ENCODE measurements at places on chromosomes 11 and 22.

GRCh38 chr22:23063539-23064380, 6.6 kb upstream of the GNAZ start:
- DNase-seq: peak; percentile 90

DNA sequence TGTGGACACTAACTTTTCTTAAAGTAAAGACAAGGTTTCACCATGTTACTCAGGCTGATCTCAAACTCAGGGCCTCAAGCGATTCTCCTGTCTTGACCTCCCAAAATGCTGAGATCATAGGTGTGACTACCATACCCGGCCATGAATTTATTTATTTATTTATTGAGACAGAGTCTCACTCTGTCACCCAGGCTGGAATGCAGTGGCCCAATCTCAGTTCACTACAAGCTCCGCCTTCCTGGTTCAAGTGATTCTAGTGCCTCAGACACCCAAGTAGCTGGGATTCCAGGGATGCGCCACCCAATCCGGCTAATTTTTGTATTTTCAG, 29.7 kb upstream of the PCF11 start:
- no peak for DNase-seq

GRCh38 chr22:22927196-22927887, 39.7 kb downstream of the IGLL5 start:
- DNase-seq: no peak

GRCh38 chr11:65586676-65587075, 8.9 kb downstream of the KCNK7 start:
- no peak for DNase-seq

DNA sequence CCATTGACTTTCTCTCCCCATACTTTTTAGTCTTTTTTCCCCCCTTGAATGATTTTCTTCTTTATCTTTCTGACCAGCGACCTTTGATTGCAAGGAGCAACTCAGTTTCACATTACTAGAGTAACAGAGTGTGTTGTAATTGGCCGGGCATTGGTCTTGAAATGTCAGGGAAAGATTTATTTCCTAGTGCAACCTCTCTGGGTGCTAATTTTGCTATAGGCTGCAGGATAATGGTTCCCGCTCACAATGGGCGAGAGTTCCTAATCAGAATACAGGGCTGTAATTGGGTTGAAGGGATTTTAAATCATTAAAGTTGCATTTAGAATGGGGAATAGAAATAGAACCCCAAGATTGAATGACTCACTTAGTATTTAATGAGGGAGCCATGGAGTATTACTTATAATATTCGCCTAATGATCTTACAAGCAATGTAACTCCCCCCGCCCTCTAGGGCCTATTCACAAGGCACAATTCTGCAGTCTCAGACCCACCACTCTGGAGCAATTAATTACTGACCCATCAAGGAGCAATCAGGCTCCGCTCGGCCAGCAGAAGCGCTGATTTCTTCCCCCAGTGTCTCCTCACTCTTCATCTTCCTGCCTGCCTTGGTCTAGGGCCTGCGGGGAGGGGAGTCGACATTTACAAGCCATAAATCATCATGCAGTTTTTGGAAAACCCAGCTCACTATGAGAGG, 725.9 kb downstream of the NTM start:
- no peak for DNase-seq

DNA sequence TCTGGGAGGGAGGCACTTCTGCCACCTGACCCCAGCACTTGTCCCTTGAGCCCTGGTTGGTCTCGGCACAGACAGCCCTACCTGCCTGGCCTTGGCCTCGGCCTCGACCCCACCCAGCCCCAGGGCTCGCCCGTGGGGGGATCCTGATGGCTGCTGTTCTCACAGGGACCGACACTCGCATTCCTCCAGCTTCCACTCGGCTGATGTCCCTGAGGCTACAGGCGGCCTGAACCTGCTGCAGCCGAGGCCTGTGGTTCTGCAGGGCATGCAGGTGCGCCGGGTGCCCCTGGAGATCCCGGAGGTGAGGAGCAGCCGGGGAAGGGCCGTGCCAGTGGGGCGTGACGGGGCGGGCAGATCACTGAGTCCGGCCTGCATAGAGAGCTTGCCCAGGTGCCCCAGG, 5.1 kb downstream of the PCNX3 start:
- no peak for DNase-seq

DNA sequence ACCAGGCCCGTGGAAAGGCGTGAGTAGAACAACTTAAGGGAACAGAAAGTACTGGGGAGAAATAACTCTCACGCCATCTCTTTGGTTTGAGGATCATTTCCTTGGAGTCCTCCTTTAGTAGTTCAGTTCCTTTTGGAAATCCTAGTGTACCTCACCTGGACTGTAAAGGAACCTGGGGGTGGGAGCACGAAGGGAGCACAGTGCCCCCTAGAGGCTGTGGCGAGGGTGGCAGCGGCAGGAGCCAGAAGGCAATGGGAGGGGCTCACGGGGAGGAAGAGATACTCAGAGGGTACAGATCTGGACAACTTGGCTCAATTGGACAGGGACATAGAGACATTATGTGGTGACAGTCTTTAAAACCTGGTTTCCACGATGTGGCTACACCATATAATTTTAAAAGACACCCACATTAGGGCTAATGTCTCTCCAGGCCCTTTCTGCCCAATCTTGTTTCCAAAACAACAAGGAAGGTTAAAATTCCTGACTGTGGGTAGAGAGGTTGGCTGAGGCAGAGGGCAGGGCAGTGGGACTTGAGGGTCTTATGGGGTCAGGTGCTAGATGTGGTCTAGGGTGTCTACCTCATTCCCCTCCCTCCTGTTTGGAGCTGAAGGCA, 87.0 kb downstream of the CSNK2A3 start:
- DNase-seq: no peak

- DNase-seq: no peak
Measured at GRCh38 chr11:47149782-47150181, 26.9 kb downstream of the ARFGAP2 start.

- no peak for DNase-seq
Measured at GRCh38 chr11:104654181-104654813, 244.0 kb downstream of the CASP12 start.

DNA sequence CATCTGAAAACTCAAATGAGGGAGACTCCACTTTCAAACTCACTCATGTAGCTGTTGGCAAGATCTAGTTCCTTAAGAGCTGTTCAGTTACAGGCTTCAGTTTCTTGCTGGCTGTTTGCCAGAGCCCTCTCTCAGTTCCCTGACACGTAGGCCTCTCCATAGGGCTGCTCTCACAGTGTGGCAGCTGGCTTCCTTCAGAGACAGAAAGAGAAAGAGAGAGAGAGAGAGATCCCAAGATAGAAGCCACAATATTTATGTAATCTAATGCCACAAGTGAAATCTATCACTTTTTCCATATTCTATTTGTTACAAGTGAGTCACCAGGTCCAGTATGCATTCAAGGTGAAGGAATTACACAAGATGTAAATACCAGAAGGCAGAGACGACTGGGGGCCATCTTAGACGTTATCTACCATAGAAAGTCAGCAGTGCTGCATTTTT, 168.8 kb downstream of the RCN1 start:
- DNase-seq: no peak

DNA sequence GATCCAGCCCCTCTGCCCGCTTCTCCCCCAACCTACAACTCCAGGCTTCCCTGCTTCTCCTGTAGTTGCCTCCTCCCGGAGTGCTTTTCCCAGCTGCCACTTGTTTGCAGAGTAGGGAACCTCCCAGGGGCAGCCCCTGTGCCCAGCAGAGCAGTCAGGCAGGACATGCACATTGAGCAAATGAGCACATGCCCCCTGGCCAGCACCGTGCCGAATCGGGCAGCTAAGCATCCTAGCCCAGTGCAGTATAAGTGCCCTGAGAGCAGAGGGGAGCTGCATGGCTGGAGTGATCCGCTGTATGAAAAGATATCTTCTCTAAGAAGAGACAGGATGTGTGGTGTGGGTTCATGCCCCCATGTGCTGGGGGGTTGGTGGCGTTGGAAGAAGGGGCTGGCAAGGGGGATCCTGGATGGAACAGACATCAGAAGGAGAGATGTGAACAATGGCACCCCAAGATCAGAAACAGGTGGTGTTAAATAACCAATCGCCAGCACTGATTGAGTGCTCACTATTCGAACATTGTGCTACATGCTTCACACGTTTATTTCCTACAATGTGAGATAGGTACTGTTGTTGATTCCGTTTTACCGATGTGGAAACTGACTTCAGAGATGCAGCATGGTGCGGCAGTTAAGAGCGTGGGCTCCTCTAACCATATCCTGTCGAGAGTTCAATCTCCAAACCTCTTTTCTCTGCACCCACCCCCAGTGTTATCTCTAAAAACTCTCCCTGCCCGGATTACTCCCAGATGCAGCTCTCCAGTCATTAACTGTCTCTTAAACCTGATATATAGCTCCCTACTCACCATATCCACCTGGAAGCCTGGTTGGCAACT, 1.2 kb downstream of the AIP start:
- no peak for DNase-seq

DNA sequence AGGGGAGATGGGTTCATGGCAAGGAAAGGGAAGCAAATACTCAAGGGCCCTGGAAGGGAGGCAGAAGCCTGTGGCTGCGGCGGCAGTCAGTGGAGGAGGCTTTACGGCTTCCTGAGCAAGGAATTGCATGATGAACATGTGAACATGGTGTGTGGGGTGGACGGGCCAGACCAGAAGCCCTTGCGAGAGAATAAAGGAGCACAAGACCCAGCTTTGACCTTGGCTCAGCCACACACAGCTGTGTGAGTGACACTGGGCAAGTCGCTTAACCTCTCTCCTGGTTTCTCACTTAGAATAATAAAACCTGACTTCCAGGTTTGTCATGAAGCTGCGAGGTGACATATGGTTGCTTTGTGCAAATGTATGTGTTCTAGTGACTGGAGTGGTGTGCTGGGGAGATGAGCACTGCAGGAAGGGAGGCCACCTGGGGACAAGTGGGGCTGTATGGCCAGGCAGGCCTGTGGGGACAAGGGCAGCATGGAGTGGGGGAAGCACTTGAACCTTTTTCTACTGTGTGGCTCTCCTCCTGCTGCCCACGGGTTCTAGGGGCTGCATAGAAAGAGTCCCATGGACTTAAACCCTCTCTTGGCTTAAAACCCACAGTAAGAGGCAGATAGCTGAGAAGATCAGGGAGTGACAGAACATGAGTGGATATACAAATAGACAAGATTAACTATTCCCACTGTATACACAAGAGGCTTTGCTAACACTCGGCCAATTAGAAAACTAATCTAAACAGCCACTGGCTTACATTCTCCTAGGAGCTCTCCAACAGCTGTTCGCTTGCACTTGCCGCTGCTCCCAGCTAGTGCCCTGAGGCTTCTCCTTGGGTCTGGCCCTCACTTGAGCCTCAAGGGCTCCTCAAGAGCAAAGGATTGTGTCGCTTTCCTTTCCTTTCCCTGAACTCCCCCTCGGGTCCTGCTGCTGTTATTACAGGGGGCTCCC, 67.3 kb upstream of the CDON start:
- no peak for DNase-seq

DNA sequence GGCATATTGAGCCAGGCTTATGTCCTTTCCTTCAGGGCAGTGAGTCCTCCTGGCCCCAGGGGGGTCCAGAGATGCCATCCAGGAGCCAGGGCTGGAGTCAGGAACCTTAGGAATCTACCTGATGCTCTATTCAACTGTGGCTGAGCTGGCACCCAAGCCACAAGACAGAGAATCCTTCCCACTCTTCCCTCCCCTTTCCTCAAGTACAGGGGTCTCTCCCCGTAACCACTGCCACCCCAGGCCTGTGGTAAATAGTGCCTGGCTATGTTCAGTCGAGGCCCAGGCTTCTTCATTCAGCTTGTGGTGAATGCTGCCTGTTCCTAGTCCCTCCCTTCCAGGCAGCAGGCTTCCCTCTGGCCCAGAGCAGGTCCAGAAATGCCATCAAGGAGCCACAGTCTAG, 45.5 kb upstream of the THY1 start:
- DNase-seq: peak; percentile 72

GRCh38 chr11:45264839-45265515, 21.2 kb downstream of the SYT13 start:
- DNase-seq: no peak

- no peak for DNase-seq
Measured at GRCh38 chr11:103368145-103368544, 258.9 kb downstream of the DYNC2H1 start.

GRCh38 chr11:70048279-70049024, 29.7 kb upstream of the ANO1 start:
- peak; percentile 45 for DNase-seq

GRCh38 chr11:70695086-70695960, 297.0 kb downstream of the CTTN start:
- no peak for DNase-seq

DNA sequence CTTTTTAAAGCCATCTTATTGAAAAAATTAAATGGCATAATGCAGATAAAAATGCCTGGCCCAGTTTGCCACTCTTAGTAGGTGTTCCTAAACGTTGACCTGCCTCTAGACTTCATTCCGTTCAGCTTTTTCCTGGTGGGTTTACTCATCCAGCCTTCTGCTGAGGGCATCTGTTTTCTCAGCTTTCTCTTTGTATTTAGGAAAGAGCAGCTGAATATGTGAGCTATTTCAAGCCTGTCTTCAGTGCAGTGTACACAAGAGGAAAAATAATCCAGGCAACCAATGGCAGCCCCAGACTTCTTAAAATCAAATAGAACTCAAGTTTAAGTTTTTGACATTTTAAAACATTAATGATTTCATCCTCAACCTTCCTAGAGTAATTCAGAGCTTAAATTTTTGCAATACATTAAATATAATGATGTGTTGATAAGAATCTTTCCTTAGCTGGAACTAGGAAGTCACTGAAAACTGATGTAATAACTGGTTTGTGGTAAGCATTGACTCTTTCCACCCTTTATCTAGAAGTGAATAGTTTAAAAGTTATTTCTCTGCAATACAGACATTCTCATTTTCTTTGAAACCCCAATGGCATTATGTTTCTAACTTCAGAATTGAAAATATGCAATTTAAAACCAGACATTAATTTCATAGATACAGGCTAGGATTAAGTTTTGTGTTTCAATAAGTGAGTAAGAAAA, 165.4 kb downstream of the AASDHPPT start:
- DNase-seq: no peak

GRCh38 chr11:122743949-122744348, 88.4 kb downstream of the UBASH3B start:
- DNase-seq: no peak

- no peak for DNase-seq
Measured at GRCh38 chr11:45798793-45799441, 6.0 kb upstream of the SLC35C1 start.

DNA sequence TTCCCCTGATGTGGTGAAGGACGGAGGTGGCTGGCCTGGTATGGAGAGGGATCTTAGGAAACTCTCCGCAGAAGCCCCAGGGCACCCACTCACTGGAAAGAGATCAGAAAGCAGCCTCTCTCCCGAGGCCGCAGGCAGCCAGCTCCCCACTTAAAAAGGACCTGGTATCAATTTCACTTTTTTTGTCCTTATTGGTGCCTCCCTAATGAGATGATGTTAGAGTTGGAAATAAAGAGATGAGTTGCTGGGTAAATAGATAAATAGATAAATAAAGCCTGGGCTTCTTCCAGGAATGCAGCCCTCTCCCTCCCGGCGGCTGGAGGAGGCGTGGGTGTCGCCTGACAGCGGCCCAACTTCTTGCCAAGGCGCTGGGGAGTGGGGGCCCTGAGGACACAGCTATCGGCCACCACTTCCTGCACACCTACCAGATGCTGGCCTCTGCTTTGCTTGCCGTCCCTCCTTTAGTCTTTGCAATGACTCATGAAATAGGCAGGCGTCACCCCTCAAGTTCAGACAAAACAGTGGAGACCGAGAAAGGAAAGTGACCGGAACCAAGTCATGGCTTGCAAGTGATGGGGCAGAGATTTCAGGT, 42.9 kb downstream of the LINC01488 start:
- DNase-seq: no peak
